Stimulated activated CD4-positive, alpha-beta T cell treated with anti-CD3 and anti-CD28 coated beads, Interleukin-2, amount 100 ng/mL, for 24 hours (primary cell): ENCODE measurements at places on chromosomes 5 and 9.
A peak's percentile ranks its signal among the peaks of the same experiment; 100 is the strongest.

- DNase-seq: no peak
Observed at GRCh38 chr9:114288193-114289091, 34.5 kb upstream of the ORM1 start.

- DNase-seq: no peak
Observed at GRCh38 chr5:17216974-17217492, 398 bp upstream of the BASP1 start.

GRCh38 chr9:20376731-20377375, 245.4 kb downstream of the MLLT3 start:
- DNase-seq: no peak

DNA sequence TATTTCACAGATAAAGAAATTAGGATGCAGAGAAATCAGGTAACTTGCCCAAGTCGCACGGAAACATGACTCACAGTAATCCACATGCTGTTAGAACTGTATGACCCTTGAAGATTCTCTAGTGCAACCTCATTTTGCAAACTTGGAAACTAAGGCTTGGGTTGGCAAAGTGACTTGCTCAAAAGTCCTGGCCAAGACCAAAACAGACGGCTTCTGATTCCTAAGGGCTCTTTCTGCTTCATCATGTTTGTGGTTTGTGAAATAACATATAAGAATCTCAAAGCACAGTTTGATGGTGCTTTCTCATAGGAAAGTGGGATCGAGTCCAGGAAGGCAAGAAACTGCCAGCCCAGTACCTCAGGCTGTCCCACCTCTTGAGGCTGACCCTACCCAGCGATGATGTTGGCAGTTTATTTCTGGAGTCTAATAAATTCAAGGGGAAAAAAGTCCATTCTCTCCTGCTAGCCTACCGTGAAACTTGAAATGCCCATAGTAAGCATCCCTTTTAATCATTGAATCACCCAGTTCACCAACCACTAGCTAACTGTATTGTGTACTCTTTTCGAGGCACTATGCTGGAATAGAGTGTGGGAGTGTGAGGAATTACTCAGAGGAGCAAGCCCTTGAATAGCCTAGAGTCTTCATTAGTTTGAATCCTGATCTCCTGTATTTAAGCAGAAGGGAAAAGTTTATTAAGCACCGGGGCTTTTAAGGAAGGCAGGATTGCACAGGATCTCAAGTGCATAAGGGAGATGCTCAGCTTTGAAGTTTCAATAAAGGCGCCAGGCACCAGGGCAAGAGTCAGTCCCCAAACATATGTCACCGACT, 14.1 kb downstream of the CAPSL start:
- DNase-seq: no peak

DNA sequence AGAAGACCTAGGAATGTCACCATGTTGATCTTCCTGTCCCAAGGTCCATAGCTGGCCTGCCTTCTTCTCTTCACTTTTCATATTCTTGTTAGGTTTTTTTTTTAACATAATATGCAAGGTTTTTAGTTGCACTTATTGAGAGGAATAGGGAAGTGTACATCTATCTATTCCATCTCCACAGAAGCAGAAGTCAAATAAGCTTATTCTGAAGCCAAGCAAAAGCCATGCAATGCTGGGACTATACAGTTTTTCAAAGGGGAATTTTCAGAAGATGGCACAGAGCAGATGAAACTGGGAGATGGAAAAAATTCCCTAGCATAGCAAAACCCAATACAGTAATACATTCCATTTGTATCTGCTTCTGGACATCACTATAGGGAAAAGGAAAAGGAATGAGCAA, 447.6 kb downstream of the GADD45G start:
- no peak for DNase-seq

- DNase-seq: no peak
Observed at GRCh38 chr5:108634617-108635288, 112.9 kb upstream of the FER start.

DNA sequence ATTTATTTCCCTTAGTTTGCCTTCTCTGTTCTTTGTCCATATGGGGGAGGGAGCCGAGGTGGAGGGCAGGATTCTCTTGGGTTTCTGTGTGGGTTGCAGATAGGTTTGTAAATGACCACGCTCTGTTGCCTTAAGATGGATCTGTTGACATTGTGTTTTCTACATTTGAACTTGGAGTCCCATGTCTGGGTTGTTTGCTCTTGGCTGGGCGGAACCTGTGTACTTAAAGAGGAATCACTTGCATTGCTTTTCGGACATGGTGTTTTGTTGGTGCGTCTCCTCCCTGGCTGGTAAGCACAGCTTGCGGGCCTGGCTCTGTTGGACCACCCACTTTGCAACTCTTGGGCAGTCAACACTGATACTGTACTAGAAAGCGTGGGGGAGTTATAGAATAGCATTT, 45.9 kb downstream of the EHMT1 start:
- no peak for DNase-seq

DNA sequence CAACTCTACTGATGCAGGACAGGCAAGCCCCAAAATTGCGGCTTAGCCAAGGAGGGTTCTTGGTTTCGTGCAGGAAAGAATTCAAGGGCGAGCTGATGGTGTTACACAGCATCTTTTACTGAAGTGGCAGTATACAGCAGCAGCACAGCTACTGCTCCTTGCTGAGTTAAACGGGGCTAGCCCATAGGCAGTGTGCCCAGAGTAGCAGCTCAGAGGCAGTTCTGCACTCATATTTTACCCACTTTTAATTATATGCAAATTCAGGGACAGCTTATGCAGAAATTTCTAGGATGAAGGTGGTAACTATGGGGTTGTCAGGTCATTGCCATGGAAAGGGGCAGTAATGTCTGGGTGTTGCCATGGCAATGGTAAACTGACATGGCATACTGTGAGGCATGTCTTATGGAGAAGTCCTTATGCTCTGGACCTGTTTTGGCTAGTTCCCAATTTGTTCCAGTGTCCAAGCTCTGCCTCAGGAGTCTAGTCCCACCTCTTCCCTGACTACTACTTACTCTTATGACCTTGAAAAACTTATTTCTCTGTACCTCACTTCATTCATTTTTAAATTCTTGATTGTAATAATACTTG, 2.0 kb upstream of the SPINK9 start:
- DNase-seq: no peak

DNA sequence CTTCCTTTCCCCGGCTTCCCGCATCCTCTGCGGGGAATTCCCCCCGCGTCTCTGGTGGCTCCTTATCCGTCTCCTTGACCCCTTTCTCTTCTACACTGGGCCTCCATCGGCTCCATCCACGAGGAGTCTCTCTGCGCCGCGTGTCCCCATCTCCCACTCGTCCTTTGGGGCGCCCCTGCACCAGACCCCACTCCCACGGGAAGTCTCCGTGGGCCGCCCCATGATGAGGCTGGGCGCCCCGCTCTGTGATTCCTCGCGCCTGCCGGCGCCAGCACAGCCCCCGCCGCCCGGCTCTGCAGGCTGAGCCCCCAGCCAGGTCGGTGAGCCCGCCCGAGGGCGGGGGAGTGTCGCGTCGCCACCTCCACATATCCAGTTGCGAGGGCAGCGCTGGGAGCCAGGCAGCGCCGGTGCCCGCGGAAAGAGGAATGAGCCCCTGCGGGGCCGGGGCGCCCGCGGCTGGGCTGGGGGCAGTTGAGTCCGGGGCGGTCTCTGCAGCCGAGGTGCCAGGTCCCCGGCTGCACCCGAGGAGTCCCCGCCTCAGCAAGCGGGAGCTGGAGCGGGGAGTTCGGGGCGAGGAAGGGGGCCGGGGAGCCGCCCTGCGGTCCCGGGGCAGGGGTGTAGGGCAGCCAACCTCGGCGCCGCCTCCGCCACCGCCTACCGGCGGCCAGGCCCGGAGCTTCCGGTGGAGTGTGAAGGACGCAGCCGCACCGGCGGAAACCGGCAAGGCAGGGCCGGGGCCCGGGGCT, 2.1 kb upstream of the TRAF1 start:
- DNase-seq: peak; percentile 72

GRCh38 chr9:126393876-126394275, 67.2 kb downstream of the MVB12B start:
- no peak for DNase-seq

DNA sequence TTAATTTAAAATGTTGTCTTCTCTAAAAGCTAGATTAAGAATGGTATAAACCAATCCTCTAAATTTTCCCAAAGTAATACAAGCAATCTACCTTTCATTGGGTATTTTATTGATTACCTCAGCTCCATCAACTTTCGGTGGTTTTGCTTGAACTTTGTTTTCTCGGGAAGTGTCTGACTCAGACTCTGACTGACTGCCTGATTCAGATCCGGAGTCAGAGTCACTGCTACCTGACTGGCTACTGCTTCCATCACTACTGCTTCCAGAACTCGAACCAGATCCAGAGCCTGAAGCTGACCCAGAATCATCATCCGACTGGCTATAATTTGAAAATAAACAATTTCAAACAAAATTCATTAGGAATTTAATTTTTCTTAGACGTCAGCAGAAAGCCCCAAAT, 24.0 kb downstream of the CHD1 start:
- DNase-seq: no peak

DNA sequence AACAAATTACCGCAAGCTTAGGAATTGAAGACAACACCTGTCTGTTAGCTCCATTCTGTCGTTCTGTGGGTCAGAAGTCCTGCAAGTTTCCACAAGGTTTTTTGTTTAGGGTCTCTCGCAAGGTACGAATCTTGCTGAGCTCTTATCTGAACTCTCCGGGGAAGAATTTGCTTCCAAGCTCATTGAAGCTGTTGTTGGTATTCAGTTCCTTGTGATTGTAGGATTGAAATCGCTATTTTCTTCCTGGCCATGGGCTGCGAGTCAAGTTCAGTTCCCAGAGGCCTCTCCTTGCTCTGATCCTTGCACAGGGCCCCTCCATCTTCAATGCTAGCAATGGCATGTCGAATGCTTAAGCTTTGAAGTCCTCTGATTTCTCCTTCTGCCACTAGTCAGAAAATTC, 53.5 kb upstream of the CNTLN start:
- DNase-seq: no peak

- no peak for DNase-seq
Observed at GRCh38 chr5:150156027-150156368, 353 bp upstream of the PDGFRB start.

DNA sequence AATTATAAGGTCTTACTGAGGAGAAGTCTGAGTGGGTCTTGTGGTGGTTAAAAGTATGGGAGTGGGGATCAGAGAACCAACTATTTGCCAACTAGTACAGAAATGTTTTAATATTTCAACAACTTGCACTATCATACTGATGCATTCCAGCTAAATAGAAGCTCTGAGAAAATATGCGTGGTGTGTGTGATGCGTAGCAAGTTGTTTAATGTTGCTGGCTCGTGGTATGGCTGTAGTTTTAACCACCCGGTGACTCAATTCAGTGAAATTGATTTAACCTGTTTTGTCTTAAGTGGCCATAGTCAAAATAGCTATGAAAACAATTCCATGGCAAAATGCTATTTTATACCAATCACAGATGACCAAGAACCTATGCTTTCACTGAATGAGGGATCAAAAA, 176.5 kb upstream of the SLC24A2 start:
- no peak for DNase-seq

- DNase-seq: peak; percentile 46
Observed at GRCh38 chr9:105414947-105415661, 32.7 kb upstream of the FSD1L start.

- no peak for DNase-seq
Observed at GRCh38 chr9:95429096-95429495, 87.7 kb downstream of the PTCH1 start.

- no peak for DNase-seq
Observed at GRCh38 chr5:131491749-131492148, 143.3 kb downstream of the RAPGEF6 start.

DNA sequence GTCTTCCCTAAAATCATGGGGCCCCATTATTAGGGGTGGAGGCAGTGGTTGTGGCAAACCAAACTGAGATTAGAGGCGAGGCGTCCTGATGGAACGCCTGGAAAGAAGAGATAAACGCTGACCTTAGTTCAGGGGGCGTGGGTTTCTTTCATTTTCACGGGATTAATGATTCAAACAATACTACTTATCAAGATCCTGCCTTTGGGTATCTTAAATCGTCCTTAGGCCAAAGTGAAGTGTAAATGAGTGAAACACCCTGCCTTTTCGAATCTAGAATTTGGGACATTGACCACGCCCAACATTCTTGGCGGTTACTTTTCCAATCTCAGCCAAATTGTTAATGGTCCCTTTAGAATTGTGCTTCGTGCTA, 1.0 kb upstream of the UBTD2 start:
- DNase-seq: no peak

- no peak for DNase-seq
Observed at GRCh38 chr5:163569284-163569683, 63.9 kb downstream of the MAT2B start.

GRCh38 chr9:94631599-94631998, 7.7 kb downstream of the FBP1 start:
- no peak for DNase-seq

GRCh38 chr5:13957032-13957645, 12.7 kb upstream of the DNAH5 start:
- DNase-seq: no peak

- DNase-seq: peak; percentile 30
Observed at GRCh38 chr5:113043491-113043931, 66.9 kb downstream of the DCP2 start.

GRCh38 chr9:100071271-100071670, 27.5 kb downstream of the ERP44 start:
- no peak for DNase-seq

GRCh38 chr5:67793418-67793817, 422.1 kb upstream of the PIK3R1 start:
- DNase-seq: no peak

- DNase-seq: no peak
Observed at GRCh38 chr5:145104106-145104505, 731.0 kb downstream of the PRELID2 start.

- no peak for DNase-seq
Observed at GRCh38 chr5:35884191-35884769, 27.6 kb downstream of the IL7R start.

- no peak for DNase-seq
Observed at GRCh38 chr9:16320338-16320902, 550.0 kb downstream of the BNC2 start.

DNA sequence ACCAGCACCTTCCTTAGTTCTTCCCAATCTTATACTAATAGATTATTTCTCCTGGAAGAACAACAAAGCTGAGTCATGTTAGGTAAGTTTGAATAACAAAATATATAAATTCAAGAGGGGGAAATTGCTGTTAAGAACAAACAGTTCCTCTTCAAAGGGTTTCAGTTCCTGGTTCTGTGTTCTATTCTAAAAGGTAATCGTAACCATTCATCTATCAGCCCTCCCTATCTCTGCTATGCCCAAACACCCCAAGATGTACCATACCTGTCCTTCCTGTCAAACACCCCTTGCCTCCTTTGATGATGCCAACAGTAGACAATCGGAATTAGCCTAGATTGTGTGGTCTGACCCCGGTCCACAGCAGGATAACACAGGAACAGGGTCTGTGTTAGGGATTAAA, 4.2 kb upstream of the RNF180 start:
- no peak for DNase-seq

- peak; percentile 68 for DNase-seq
Observed at GRCh38 chr5:139246394-139246793, 47.1 kb upstream of the MATR3 start.
